ENCODE measurements at places on chromosomes 1 and 21.

GRCh38 chr1:46221749-46222148 is 18.6 kb downstream of the LURAP1 start:
- no peak for DNase-seq

GRCh38 chr1:228285661-228286504 is 78.0 kb downstream of the OBSCN start:
- no peak for DNase-seq

GRCh38 chr1:85148524-85149250 is 52.1 kb downstream of the SYDE2 start:
- DNase-seq = no peak

- peak; percentile 70 for DNase-seq
Measured at GRCh38 chr1:179809506-179810366, 66.6 kb downstream of the FAM163A start.

DNA sequence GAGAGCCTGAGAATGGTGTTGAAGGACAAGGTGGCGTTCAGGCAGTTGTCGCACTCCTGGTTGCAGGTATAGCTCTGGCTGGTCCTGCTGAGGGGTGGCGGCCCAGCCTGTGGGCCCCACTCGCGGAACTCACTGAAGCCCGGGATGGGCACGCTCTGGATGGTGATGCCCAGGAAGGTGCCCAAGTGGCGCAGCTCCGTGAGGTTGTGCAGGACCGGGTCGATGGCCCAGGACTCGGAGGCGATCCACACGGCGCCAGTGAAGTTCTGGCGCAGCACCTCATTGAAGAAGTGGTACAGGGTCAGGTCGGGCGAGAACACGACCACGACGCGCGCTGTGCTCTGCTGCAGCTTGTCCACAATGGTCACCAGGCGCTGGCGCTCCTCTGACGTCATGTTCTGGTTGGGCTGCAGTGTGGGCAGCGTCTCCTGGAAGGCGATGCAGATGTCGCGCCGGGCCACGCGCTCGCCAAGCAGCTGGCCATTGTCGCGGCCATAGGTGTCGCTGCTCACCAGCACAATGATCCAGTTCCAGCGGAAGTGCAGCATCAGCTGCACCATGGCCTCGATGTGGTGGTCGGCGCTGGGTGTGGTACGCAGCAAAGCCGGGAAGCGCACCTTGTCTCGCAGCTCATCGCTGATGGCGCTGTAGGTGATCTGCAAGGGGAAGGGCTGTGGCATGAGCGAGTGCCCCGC is 5.0 kb downstream of the TAS1R2 start:
- no peak for DNase-seq

DNA sequence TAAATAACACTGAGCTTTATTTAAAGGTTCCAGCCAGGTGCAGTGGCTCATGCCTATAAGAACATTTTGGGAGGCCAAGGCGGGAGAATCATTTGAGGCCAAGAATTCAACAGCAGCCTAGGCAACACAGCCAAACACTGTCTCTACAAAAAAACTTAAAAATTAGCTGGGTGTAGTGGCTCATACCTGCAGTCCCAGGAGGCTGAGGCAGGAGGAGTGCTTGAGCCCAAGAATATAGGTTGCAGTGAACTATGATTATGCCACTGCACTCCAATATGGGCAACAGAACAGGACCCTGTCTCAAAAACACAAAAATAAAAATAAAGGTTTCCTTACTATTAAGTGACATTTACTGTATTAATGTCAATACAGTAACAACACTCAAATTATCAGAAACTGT is 2.1 kb downstream of the TAF12 start:
- DNase-seq = peak; percentile 39

DNA sequence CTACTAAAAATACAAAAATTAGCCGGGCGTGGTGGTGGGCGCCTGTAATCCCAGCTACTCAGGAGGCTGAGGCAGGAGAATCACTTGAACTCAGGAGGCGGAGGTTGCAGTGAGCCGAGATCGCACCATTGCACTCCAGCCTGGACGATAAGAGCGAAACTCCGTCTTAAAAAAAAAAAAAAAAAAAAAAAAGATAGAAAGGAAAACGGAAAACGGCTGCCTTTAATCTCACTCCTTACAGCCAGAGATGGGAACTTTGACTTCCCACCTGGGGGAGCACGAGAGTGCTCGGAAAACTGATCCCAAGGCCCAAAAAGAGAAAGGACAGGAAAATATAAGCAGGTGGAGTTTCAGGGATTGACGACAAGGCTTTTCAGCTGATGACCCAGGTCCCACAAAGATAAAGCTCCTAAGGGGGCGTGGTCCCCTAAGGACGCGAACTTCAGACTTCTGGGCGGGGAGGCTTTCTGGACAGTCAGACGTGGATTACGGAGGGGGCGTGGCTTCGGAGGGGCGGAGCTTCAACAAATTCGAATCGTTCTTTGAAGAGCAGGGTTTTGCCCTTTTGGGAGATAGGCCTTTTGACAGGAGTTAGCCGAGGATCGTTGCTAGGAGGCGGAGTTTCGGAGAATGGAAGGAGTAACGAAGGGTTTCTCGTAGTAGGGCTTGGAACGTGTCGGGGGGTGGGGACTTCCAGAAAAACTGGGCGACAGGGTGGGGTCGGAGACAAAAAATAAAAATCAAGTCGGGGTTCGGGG is 958 bp upstream of the CKS1B start:
- DNase-seq = peak; percentile 91

DNA sequence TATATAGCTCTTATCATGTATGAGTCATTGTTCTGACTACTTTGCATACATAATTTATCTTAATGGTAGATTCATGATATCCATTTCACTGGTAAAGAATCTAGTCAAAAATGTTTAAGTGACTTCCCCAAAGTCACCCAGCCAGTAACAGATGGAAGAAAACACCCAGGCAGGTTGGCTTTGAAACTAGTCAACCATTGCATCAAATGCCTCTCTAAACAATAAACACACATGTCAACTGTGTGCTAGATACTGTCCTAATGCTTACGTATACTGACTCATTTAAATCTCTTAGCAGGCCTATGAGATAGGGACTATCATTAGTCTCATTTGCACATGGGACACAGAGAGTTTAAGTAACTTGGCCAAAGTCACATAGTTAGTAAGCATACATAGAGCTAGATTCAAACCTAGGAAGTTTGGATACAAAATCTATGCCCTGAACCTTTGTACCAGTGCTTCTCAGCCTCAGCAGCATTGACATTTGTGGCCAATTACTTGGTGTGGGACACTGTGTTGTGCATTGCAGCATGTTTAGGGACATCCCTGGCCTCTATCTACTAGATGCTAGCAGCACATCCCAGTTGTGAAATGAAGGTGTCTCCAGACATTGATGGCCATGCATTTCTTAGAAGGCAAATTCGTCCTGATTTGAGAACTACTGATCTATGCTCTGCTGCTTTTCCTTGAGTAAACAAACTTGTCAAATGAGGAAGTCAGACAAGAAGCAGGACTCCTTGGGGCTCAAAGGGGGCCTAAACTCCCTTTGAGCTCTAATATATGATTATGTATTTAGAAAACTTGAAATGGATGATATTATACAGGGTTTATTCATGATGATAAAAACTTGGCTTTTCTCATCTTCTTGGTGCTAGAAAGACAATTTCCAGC is 316.3 kb downstream of the KCNH1 start:
- no peak for DNase-seq

GRCh38 chr1:17919525-17920439 is 164.6 kb downstream of the ACTL8 start:
- DNase-seq = no peak

- no peak for DNase-seq
Measured at GRCh38 chr1:91015358-91015780, 6.5 kb downstream of the ZNF644 start.

Data from CD4-positive, alpha-beta T cell treated with Interleukin-4 for 4 hours (primary cell).